ENCODE measurements at places on chromosomes 1 and 21. TPM values are rescaled to one million over a fixed set of nuclear protein-coding genes. Genes with fewer than 3 reads are reported as not detected.

DNA sequence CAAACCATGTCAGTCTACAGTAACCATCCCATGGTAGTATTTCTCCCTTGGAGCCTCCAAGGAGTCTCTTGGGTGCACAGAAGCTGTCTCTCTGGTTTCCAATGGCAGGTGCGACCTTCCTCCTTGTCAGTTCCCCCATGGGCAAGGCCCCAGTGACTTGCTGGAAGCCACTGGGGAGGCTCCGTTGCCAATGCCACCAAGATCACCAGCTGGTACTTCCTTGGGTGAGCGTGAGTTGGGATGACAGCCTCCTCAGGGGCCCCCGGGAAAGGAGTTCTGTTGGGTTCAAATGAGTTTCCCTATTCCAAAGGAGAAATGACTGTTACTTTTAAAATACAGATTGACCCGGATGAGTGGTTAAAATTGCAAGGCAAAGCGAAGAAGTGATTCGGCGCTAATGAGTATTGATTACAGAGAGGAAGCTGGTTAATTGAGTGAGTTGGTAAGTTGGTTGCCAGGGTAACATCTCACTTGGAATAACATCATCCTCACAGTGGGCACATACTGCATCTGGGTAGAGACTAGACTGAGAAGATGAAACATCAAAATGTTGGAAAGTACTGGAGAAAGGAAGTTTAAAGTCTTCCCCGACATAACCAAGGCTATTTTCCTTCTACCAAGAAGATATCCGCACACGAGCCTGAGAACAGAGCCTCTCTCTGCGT, 53.0 kb upstream of the LAPTM5 start:
- DNase-seq: peak; percentile 32

- no peak for DNase-seq
Measured at GRCh38 chr1:198132060-198132781, 24.6 kb upstream of the NEK7 start.

AMY2B gene
- total RNA-seq: 15.6 TPM

GRCh38 chr21:14589855-14590563, 43.9 kb upstream of the SAMSN1 start:
- DNase-seq: no peak

GRCh38 chr1:61053712-61054600, 28.4 kb upstream of the NFIA start:
- peak; percentile 89 for DNase-seq

ALX3 gene
- not detected for total RNA-seq

DNA sequence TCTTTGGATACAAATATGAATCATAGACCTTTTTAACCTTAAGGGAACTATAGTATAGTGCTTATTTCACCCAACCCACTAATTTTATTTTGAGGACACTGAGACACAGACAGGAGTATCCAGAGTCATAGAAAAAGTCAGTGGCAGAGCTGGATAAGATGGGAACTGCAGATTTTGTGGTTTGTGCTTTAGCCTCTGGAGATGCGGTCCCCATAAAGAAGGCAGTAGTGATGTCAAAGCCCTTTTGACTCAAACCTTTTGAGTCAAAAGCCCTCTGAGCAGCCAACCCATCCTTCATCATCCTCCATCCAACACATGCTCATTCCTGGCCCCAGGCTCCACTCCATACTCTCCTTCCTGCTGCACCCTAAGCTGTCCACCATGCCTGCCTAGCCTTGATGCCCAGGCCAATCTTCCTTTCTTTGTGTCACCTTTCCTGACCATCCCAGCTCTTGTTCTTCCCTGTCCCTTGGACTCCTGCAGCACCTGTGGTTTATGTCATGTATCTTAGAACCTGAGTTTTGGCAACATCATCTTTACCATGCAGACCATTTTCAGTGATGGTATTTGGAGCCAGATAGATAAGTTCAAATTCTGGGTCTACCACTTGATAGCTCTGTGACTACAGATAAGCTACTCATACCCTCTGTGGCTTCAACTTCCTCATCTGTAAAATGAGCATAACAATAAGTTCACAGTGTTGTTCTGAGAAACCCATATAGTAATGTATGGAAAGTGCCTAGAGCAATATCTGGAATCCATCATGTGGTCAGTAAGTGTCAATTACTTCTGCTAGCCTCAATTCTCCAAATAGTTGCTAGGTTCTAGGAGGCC, 20.1 kb downstream of the SLAMF1 start:
- DNase-seq: no peak

FCAMR gene
- not detected for total RNA-seq

LPAR3 gene
- not detected for total RNA-seq

- no peak for DNase-seq
Measured at GRCh38 chr21:25385911-25386474, 221.3 kb downstream of the MRPL39 start.

RCAN3 gene
- total RNA-seq: 9.9 TPM

BCL2L15 gene
- 0.32 TPM for total RNA-seq

RIIAD1 gene
- total RNA-seq: 4.0 TPM

SLC25A24 gene
- 29.7 TPM for total RNA-seq

- no peak for DNase-seq
Measured at GRCh38 chr1:54502342-54502741, 45.7 kb upstream of the ACOT11 start.

DNA sequence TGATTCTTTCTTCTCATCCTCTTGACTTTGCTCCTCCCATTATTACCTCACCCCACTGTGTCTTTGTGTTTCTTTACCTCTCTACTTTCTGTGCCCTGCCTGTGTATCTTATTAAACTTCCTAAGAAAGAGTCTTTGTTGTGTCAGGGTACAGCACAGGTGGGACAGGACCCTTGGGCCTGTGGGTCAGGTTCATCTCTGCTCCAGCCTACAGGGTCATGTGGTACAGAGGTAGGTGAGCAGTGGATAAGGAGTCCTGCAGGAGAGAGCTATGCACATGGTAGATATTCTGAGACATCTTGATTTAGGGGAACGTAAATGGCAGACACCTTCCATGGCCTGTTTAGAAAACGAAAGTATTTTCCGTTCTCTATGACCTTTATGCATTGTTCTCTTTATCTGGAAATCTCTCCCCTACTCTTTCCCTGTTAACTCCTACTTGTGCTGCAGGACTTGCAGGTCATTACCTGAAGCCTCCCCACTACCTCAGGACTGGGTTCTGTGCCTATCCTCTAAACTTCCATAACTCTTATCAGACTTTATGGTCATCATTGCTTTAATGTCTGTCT, 9.9 kb downstream of the GIPC2 start:
- no peak for DNase-seq

- no peak for DNase-seq
Measured at GRCh38 chr1:231971397-231972110, 345.0 kb downstream of the DISC1 start.

DNA sequence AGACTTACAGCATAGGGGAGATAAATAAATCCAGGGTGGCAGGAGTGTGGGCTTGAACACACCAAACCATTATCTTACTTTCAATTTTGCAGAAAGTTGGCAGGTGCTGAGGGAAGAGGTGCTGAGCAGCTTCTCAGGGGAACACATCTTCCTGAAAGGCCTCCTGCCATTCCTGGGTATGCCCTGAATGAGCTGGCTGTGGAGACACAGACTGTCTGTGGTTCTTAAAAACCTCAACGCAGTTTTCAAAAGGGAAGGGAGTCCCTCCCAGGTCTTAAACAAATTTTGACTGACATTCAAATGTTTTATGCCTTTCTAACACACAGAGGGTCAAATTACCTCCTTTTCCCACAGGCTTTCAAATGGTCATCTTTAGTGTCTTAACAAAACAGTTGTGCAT, 166.9 kb downstream of the TNFSF18 start:
- no peak for DNase-seq

DNA sequence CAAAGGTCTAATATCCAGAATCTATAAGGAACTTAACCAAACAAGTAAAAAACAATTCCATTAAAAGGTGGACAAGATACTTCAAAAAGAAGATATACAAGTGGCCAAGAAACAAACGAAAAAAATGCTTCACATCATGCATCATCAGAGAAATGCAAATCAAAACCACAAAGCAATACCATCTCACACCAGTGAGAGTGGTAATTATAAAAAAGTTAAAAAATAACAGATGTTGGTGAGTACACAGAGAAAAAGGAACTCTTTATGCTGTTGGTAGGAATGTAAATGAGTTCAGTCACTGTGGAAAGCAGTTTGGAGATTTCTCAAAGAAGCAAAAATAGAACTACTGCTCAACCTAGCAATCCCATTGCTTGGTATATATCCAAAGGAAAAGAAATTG, 218.6 kb downstream of the SLC44A5 start:
- no peak for DNase-seq

CD244 gene
- 0.65 TPM for total RNA-seq

SPATA21 gene
- total RNA-seq: not detected

LCE3D gene
- not detected for total RNA-seq

- DNase-seq: no peak
Measured at GRCh38 chr1:164876398-164877116, 317.6 kb downstream of the PBX1 start.

- DNase-seq: peak; percentile 80
Measured at GRCh38 chr1:16915627-16915973, 6.1 kb upstream of the CROCC start.

DNA sequence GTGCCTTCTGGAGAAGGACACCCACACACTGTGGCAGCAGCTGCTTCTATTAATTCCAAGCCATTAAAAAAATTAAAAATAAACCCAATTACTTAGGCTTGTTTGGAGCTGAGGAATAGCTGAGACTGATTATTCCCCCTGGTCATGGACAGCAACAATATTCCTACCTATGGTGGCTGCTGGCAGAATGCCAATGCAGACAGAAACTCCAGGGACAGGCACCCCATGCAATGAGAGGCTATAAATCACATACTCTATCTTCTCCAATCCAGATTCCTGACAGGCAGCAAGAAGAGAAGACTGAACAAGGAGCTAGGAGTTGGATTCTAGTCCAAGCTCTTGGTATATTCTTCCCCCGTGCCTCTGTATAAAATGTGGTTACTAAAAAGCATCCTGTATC, 275.4 kb upstream of the BEND5 start:
- no peak for DNase-seq

DNA sequence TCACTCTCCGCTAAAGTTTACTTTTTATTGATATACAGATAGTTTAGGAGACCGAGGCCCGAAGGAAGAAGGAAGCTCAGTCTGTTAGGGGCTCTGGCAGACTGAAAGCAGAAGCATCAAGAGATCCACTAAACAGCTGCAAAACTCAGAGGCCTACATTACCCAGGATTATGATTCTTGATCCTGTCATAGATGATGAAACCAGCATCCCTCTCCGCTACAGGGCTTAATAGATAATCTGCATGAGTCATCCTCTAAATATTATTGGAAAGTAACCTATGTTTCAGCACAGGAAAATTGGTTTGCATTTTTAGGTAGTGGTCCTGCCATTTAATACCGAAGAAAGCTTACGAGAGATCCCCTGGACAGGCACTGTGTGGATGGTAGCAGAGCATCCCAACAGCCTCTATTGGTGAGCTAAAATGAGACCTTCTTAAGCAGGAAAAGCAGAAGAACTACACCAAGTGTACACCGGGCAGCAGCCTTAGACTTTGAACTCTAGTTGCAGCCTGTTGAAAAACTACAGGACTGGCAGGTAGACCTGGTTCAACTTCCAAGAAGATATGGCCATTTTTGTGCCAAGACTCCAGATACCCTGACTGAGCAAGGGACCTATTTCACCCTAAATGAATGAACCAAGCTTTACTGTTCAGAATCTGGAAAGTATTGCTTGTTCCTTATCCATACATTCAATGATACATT, 6.8 kb downstream of the CASQ2 start:
- DNase-seq: no peak

IGSF3 gene
- total RNA-seq: 2.2 TPM

DNA sequence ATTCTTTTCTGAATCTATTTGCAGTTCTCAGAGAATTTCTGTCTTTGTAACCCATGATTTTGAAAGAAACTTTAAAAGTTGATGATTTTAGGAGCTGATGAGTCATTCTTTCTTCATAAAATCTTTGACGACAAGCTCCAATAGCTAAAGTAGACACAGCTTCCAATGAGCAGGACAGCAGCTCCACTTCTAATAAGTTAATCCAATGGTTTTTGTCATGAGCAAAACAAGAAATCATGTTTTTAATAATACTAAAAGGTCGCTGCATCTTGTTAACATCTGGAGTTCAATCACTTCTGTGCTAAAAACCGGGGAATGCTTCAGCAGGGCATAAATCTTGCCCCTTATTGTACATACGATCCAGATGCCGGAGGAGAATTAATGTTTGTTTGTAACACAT, 48.9 kb upstream of the GORAB start:
- no peak for DNase-seq

DNA sequence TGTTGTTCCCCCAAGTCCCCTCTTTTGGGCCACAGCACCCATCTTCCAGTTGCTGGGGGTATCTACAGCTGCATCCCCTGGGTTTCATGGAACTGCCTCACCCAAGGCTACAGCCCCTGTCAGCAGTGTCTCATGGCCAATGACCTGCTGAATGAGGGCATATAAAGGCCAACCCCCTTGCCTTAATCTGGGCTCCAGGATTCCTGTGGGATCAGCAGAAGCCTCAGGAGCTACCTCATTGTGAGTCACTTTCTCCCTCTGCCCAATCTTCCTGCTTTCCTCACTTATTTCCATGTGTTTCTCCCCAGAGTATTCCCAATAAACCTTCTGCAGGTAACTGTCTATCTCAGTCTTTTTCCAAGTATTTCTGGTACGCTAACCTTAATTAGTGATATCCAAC, 37.3 kb upstream of the SYT14 start:
- DNase-seq: no peak

KCNN3 gene
- 1.9 TPM for total RNA-seq

DNA sequence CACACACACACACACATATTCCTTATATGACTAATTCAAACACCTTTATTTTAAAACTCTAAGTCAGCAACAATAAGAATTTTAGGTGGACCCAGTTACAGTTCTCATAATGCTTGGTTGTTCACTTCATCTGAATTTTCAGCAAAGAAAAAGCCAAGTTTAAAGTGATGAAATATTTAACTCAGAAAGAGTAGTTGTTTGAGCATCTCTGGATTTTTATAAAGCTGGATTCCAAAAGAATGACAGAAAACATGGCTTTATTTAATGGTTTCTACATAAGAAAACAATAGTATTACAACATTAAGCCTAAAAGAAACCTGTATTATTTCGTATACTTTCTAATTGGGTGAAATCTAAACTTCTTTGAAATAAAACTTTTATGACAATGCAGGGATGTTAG, 54.2 kb upstream of the ADAMTS5 start:
- no peak for DNase-seq

RGS13 gene
- 1.2 TPM for total RNA-seq

CD1E gene
- total RNA-seq: not detected
